ENCODE measurements at places on chromosomes 5 and 9.

- no peak for DNase-seq
These were observed 34.1 kb upstream of the EFNA5 start for GRCh38 chr5:107704681-107705401.

DNA sequence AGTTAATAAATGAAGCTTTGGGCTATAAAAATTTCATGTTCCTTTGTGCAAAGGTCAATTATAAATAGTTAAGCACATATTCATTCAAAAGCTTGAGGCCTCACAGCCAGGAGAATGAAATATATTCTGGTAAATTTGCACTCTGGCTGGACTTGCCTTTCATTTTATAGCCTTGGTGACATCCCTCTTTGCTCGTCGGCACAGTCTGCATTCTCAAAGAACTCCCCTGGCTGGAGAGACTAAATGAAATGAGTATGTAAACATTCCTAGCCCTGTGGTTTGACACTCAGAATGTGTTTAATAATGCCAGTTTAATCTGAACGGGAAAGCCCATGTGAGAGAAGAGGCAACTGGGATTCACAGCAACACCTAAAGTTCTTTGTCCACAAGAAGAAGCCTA lies 285.6 kb downstream of the BRINP1 start:
- DNase-seq: no peak

- DNase-seq: no peak
These were observed 29.5 kb downstream of the GNAQ start for GRCh38 chr9:78001946-78002731.

DNA sequence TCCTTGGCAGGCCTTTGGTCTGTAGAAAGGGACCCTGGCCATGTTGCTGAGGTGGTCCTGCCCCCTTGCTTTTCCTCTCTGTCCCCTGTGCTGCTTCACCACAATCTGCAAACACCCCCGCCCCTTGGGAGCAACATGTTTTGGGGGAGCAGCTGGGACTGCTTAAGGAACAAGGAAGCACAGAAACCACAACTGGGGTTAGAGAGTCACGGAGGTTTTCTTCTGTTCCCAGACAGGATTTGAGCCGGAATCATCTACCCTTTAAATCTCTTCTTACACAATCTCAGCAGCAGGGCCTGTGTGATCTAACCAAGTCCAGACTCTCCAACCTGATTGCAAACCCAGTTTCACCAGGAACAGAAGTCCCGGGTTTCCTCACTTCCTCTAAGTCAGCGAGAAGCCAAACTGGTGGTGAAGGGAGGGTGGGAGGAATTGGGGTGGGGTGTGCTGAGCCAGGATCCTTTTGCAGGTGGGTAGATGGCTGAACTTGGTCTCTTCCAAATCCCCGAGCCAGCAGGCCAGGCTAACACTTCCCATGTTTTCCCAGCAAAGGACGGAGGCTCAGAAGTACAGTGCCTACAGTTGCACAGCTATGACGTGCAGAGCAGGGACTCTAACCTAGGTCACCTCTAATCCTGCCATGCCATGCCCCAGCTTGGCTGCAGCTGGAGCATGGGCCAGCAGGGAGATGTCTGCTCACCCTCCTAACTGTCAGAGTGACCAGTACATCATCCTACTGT lies 25.0 kb downstream of the SH3PXD2B start:
- no peak for DNase-seq

GRCh38 chr5:178210686-178211085 lies 6.4 kb downstream of the HNRNPAB start:
- DNase-seq: no peak

GRCh38 chr5:54895816-54896341 lies 89.5 kb downstream of the ESM1 start:
- no peak for DNase-seq

DNA sequence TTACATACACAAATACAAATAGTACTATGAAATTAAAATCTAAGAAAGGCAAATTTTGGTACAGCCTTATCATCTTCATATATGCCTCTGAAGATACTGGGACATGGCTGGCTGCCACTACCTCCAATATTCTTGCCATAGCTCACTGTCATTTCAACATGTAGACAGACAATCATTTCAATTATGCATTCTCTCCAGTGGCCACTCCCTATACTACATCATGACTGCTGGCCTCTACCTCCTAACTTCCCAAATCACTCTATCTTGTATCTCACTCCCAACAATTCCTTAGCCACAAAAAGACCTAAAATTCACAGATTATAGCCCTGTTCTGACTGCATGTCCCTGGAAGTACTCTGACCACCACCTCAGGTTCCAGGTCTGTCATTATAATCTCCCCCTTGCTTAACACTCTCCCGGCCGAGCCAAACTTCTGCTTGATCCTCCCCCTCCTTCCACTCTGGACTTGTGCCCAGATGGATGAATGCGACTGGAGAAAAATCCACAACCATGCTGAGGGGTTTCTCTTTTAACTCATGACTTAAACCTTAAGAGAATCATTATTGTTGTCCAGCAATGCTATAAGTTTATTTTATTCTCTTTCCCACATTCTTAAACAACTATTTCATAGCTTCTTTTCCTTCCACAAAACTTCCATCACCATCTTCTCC lies 225.3 kb upstream of the TLE4 start:
- no peak for DNase-seq

GRCh38 chr9:135732569-135733257 lies 30.7 kb downstream of the KCNT1 start:
- DNase-seq: no peak

DNA sequence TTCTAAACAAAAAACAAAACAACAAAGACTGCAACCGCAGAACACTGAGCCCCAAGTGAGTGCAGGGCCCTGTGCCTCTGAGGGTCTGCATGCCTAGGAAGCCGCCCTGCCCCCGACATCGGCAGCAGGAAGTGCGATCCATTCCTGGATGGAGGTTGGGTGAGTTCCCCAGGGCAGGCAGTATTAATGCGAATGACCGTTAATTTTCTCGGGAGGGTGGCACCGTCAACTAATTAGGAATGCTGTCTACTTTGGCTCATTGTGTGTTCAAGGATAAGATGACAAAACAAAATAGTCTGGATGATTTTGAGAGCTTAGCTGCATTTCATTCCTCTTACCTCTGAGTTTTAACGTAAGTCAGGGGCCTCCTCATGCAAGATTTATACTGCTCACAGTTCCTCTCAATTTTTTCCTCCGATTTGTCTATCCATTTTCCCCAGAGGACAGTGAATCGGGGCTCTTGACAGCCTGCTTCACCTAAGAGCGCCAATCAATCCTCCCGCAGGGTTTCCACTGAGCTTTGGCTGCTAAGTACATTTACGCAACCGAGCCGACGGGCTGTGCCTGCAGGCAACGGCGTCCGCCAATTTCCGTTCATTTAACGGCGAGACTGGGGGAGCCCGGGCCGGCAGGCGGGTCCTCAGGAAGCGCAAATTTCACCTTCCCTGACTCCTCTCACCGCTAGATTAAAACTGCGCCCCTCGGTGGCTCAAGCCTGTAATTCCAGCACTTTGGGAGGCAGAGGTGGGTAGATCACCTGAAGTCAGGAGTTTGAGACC lies 2.9 kb upstream of the NXNL2 start:
- DNase-seq: no peak

DNA sequence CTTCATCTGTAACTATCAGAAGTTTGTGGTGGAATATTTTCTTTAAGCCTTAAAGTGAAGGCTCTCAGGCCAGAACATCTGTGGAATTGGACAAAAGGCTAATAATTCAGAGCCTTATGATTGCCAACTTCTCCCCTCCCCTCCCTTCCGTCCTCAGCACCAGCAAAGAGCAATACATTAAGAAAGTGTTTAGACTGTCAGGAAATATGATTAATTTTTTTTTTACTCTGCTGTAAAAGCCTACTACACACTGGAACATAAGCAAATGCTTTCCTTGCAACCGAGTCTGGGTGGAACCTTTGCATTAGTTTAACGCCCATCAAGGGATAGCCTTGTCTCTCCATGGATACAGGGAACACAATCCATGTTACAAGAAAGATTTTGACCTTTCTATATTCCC lies 110.3 kb upstream of the TARS1 start:
- no peak for DNase-seq

DNA sequence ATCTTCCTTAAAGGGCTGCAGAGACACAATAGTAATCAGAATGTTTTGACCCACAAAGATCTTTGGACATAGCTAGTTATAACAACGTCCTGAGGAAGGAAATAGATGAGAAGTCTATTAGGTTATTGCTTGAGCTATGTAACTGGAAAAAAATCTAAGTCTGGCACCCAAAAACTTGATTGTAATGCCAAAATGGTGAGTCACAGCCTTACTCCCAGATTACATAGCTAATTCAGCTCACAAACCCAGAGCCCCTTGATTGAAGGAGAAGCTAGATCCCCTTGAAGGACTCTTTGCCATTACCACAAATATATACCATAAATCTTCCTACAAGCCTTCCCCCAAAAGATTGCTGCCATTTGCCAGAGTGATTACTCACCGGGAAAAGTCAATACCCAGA lies 341.8 kb upstream of the KIF2A start:
- DNase-seq: no peak

DNA sequence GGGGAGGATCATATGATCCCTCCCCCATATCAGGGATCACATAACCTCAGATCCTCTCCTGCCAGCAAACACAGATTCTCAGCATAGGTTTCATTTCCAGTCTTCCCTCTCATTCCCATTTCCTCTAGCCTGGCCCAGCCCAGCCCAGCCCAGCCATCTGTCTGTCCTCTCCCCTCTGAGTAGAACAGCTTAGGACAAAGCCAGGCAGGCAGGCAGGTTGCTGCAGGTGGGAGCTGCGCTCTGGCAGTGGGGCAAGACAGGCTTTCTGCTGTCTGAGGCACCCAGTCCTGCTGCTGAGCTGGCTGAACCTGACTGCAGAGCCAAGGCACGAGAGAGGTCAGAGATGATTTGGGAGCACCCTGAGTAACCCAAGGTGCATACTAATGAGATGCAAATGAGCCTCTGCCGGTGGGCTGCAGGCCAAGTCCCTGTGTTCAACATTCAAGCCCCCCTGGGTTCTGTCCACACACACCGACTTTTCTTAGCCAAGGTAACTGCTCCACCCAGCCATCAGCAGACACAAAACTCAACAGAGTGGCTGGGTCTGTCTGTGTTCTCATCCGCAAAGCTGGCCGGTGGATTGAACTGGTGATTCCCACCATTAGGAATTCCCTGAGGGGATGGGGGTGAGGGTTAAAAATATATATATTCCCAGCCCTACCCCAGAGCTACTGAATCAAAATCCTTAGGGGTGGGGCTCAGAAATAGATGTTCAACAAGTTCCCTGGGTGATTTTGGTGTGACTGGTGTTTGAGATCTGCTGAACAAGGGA lies 9.1 kb downstream of the FAT2 start:
- DNase-seq: no peak

DNA sequence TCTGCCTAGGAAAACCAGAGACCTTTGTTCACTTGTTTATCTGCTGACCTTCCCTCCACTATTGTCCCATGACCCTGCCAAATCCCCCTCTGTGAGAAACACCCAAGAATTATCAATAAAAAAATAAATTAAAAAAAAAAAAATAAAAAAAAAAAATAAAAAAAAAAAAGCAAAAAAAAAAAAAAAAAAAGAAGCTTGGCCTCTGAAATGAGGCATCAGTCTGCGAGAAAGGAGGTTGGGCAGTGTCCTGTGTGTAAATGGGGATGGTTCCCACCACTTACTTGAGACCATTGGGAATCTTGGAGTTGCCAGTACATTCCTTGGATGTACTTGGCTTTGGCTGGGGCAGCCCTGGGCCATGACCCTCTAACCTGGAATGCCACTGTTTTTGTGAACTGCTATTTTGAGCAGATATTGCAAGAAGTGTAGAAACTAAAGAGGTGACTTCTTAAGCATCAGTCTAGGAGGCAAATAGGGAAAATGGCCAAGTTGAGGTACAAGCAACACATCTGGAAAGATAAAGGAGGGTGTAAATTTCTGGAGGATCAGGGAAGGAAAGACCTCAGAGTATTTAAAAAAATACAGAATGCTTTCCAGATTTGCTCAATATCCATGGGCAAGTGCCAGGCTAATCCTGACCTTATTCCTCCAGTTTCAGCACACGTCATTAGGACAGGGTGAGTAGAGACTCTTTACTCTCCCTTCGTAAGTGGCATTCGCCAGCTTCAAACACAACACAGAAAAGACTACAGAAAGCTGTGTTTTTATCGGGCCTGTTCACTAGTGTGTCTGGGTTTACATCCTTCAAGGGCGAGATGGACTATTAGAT lies 58.1 kb downstream of the HSPA4 start:
- DNase-seq: no peak

DNA sequence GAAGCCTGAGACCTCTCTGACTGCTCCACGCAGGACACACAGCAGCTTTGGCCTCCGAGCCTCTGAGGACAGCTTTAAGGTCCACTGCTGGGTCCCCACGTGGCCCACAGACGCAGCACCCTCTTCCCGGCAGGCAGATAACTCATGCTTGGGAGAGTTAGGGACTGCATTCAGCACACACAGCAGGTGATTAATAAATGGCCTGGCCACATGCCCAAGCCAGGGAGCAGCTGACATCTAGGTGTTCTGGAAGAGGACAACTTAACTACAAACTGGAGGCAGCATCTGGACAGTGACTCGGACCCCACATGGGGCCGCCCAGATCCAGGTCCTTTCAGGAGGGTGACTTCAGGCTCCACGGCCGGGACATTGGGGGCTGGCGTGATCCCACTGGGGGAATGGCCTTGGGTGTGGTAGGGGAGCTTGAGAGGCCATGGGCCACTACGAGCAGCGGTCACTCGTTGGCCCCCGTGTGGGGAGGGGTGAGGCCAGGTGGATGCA lies 11.3 kb downstream of the NINJ1 start:
- no peak for DNase-seq

DNA sequence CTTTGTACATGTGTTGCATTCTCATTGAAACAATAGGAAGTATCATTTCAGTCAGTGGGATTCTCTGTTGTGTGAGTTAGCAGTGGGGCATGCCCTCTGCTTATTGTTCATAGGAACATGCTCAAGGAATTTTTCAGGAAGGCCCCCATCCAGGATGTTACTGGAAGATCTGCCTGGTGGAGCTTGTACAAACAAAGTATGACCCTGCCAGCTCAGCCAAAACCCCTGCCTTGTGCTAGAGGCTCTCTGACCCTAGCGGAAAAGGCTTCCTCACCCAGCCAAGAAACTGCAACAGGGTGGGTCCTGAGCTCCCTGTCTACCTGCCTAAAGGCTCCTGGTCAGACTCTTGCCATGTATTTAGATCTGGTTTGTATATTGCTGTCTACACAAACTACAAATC lies 43.2 kb downstream of the MRRF start:
- no peak for DNase-seq

DNA sequence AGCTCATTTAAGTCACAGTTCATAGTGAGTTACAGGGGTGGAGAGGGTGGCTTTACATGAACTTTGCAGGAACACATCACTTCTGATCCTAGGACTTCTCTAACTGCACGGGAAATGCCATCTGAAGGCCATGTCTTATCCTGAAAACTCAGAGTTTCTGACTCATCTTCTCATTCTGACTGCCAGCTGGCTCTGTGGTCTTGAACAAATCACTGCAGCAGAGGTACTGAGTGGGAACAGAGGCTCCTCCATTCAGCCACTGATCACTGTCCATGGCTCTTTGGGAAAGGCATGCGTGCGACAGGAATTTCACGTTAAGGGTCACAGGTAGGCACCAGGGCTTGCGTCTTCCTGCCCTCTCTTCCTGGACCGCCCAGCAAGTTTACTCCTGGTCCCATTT lies 114.6 kb upstream of the LRRTM2 start:
- no peak for DNase-seq

- no peak for DNase-seq
These were observed 26.1 kb upstream of the FCN1 start for GRCh38 chr9:134943836-134944235.

GRCh38 chr5:107885601-107886000 lies 214.9 kb upstream of the EFNA5 start:
- no peak for DNase-seq
